ENCODE measurements at places on chromosomes 6 and 20.

DNA sequence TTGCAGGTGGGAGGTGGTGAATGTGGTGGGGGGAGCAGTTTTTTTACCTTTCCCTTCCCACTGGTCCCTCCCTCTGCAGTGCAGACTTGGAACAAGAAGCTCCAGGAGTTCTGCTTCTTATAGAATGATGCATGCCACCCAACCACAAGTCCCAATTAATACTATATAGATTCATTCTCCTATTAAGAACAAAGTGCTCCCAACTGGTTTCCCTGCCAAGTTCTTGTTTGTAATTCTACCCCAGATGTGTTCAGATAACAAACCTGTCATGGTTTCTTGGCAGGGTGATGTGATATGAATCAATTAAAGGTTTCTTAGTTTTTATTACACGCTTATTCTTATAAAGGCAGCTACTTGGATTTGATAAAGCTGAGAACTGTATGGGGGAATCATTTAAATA lies 23.9 kb downstream of the HDDC2 start:
- no peak for DNase-seq

DNA sequence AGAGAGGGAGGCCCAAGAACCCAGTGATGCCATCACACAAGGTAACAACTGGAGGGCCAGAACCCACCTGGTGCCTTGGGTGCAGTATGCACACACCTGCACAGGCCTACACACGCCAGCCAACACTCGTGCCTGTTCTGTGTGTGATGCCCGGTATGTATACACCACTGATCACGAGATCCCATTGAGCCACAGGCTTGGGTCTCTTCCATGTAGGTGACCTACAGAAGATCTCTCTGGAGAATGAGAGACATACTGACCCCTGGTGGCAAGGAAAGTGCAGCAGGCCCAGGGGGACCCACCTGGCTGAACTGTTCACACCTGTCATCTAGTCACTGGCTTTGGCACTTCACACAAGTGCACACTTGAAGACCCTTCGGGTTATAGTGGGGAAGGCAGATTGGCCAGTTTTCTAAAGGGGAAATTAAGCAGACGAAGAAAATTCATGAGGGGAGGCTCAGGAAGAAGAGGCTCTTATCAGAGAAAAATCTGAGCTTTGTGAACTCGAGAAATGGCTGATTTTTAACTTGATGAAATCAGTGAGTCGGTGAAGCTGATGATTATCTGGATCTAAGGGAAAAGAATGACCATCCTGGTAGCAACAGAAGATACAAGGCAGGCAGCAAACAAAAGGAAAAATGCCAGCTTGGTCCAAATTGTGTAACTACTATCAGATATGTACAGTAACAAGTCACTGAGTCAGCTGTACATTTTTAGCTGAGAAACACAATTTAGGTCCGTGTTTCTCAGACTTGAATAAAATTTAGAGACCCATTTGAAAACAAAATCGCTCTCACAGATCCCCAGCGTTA lies 69.1 kb upstream of the PBOV1 start:
- DNase-seq: peak; percentile 51

DNA sequence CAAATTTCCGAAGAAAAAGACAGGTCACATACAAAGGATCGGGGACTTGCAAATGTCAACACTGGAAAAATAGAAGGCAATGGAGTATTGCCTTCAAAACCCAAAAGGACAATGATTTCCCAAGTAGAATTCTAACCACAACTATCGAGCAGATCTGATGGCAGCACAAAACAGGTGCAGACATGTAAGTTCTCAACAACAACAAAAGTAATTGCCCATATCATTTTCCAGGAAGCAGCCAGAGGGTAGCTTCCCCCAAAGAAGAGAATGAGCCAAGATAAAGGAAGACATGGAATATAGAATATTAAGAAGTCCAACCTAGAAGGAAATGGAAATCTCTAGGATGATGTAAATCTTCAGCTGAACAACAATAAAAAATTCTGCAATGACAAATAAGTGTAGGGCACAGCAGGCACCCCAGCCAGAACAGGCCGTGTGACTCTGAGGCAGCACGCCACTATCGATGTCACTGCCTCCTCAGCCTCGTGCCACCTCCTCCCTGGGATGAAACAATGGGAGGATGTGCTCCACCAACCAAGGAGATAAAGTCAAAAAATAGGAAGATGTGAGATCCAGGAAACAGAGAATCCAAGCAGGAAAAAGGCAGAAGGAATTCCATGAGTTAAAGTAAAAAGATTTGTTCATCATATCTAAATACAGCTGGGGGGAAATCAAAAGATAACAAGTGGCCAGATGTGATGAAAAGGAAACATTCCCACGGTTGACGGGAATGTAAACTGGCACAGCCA lies 34.1 kb downstream of the SERPINB1 start:
- DNase-seq: no peak

GRCh38 chr6:90656325-90656724 lies 69.5 kb upstream of the MAP3K7 start:
- peak; percentile 15 for DNase-seq

DNA sequence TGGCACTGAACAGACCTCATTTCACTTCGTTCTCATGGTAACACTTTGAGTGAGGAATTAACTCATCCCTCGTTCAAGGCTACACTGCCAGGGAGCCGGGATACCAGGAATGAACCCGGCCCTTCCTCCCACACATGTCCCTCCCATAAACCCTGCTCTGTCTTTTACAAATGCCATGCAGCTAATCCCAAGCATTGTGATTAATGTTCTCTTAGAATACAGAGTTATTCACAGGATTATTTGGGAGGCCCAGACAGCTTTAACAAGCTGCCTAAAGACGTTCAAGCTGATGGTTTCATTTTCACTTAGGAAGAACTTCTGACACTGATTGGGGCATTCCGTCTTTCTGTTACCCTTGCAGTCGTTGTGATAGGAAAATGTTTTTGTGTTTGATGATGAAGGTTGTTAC lies 42.5 kb upstream of the CD83 start:
- peak; percentile 31 for DNase-seq

DNA sequence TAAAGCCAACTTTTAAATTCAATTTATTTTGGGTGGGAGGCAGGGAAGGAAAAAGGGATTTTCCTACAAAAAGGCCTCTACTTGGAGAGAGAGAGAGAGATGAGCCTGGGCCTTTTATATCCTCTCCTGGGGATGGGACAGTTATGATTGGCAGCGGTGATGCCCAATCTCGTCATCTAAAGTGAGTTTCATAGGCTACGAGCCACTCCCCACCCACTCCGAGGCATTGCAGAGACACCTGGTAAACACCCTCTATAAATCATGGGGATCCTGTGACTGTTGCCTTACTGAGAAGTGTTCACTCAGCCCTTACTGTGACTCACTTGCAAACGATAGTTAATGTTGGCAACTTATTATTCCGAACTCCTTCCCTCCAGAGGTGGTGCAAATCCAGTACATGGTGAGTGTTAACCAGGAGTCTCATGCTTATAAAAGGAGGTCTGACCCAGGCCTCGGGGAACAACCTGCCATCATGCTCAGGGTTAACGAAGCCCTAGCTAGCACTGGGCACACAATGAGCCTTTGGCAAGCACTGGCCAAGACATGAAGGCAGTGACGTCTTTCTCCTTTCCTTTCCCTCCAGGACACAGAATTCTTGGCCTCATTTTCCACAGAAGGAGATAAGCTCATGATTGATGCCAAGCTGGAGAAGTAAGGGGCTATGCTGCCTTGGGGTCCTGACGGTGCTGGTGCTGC lies 20.5 kb downstream of the BPIFB4 start:
- no peak for DNase-seq

DNA sequence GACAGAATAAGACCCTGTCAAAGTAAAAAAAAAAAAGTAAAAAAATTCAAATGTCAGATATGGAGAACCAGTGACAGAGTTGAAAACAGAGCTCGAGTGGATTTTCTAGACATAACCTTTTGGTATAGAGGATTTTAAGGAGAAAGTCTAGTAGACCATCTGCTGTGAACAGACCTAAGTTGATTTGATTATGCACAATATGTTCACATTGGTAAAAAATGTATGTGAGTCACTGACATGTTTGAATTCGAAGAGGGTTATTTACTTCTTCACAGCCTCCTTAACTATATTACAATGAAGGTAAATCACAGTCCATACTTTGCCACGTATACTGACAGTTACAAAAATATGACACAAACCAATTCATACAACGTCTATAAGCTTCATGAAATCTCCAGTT lies 7.4 kb downstream of the TINAG start:
- DNase-seq: no peak

DNA sequence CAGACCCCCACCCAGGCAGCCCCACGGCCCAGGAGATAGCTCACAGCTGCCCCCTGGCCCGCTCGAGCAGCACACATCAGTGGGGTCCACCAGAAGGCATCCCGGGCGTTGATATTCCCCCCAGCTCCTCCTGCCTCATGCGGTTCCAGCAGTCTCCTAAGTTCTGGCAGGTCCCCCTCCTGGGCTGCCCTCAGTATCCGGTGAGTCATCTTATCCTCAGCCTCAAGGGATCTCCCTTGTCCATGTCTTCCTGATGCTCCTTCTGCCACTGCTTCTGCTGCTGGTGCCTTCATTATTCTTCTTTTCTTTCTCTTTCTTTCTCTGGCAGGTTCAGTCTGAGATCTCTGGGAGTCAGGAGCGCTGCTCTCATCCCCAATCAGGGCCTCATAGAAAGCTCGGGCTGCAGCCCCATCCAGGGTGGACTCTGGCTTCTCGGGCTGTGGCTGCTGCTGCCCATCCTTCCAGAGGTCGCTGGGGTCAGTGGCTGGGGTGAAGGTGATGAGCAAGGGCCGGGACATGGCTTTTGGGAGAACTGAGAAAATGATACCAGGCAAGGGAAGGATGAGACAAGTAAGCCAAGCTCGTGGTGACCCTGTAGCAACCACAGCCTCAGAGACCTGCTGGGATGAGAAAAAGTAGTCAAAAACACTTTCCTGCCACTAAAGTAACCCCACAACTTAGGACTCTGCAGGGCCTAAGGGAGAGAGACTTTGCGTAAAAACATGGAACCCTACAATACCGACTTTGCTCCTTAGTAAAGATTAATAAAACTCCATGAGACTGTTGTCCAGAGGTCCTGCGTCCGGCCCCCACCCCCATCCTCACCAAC lies 622 bp downstream of the GPANK1 start:
- DNase-seq: peak; percentile 40

- no peak for DNase-seq
These were observed 1081.8 kb downstream of the EPHA7 start for GRCh38 chr6:92337571-92337970.

- no peak for DNase-seq
These were observed 3.1 kb downstream of the LRP11 start for GRCh38 chr6:149860834-149861602.

DNA sequence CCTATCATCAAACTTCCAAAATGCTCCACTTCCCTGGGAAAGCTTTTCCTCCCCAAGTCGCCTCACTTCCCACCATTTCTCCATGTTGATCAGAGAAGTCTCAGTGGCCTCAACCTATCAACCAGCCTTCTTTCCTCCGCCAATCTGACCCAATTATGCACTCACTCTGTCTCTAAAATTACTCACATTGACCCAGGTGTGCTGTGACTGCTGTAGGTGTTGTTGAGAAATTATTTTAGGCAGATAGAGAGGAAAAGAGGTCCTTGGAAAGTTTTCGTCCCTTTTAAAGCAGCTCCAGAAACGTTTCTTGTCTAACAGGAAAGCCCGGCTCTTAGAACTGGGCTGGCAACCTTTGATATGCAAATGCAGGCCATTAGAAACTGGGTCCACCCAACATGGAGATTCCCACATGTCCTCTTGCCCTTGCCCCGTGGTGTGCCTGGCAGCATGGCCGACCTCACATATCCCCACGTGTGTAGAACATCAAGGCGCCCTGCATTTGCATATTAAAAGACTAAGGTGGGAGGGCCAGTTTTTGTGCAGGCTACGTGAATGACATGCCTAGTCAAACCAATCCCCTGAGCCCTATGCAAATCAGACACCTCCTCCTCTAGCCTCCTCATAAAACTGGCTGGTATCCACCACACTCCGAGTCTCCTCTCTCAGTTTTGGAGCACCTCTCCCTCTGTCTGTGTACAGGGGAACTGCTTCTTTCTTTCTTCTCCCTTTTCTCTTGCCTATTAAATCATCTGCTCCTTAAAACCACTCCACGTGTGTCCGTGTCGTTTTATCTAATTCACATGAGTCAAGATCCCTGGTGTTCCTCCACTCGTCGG lies 12.9 kb downstream of the IPCEF1 start:
- peak; percentile 75 for DNase-seq

DNA sequence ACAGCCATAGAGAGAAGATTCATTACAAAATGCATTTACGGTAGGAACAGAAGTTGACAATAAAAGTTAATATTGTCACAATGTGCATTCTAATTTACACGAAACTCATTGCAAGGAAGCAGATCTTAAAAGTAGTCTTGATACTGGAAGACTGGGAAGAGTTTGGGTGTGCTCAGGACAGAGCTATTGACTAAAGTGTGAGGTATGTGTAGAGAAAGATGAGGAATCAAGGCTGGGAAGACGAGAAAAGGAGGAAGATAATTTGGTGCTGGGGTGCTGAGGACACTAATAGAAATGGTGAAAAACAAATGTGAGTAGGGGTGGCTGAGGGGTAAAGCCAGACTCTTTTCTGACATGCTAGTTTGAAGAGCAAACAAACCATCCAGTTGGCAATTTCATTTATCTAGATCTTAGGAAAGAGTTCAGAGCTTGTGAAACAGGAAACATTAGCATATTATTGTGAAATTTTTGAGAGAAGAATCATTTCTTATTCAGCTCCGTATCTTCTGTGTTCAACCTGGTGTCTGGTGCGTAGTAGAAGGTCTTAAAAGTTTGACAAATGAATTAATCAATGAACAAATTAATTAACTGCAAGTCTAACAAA lies 72.7 kb downstream of the ELOVL4 start:
- peak; percentile 61 for DNase-seq

DNA sequence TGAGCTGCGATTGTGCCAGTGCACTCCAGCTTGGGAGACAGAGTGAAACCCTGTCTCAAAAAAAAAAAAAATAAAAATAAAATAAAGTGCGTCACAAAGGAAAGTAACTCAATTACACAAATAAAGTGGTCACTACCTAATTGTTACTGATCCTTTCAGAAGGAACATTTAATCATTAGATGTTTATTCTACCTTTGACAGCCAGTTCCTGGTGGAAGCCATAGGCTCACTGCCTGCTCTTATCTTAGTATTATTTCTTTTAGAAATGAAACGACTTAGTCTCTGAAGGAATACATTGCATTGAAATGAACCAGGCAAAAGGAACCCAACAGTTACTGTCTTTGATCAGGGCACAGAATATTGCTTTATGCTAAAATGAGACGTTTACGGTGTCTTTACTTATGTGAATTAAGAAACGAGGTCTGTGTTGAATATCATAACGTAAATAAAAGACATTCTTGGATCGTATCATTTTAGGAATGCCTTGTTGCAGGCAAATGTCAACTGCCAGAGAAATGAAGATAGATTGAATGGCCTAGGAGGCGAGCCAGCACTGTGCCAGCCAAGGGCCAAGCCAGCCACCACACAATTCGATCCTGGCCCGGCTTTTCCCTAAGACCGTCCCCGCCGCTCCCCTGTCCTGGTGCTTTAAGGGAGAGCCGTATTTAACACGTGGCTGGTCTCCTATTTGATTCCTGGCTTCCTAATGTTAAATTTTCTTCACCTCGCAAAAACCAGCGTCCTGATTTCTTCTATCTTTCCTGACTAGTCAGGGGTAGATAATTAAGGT lies 136.7 kb upstream of the GMDS start:
- DNase-seq: no peak

DNA sequence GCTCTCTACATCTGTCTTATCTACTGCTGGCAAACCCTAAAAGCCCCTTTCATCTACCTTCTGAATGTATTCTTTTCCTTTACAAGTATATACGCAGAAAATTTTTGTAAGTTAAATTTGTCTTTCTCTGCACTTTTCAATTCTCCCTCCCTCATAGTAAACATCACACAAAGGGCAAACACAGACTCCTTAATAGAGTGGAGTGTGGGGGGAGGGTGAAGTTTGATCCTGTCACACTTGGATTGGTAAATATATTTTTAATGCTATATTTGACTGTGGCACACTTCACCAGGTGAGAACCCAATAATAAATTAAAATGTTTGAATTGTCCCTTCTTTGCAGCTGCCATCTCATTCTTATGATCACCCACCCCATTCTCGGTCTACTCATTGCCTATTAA lies 33.2 kb upstream of the PAQR8 start:
- DNase-seq: no peak

All from hematopoietic multipotent progenitor cell treated with erythropoietin and hydrocortisone succinate and interleukin-3 and kit ligand, for 4 days (in vitro differentiated cells).